ENCODE measurements at places on chromosomes 6 and 20.

DNA sequence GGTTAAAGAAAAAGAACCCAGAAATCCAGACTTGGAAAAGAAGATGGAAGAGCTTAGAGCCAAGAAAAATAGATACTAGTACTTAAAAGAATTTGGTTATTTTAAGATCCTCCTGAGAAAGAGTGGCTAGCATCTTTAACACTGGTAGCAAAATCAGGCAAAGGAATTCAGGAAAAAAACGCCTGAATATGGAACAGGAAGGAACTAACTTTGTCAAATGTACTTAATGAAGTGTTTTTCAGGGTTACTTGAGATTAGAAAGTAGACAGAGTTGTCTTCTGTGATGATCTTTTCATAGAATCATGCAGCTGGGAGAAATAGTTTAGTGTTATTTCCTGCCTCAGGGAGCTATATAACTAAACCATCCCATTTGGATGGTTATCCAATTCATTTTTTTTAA lies 50.8 kb upstream of the SASH1 start:
- DNase-seq = no peak

DNA sequence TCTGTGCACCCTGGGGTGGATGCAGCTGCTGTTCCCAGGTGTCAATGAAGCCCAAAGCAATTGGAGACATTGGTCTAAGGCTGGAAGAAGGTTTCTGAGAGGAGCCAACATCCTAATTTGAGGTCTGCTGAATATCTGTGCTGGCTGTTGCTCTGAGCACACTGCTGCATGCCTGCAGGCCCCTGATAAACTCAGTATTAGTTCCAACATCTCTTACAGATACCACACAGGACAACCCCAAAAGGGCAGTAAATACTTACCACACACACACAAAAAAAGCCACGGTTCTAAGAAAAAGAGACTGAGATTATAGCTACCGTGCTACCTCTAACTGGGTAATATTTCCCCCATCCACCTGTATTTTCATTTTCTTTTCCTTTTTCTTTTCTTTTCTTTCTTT lies 164.3 kb upstream of the SOX4 start:
- no peak for DNase-seq

DNA sequence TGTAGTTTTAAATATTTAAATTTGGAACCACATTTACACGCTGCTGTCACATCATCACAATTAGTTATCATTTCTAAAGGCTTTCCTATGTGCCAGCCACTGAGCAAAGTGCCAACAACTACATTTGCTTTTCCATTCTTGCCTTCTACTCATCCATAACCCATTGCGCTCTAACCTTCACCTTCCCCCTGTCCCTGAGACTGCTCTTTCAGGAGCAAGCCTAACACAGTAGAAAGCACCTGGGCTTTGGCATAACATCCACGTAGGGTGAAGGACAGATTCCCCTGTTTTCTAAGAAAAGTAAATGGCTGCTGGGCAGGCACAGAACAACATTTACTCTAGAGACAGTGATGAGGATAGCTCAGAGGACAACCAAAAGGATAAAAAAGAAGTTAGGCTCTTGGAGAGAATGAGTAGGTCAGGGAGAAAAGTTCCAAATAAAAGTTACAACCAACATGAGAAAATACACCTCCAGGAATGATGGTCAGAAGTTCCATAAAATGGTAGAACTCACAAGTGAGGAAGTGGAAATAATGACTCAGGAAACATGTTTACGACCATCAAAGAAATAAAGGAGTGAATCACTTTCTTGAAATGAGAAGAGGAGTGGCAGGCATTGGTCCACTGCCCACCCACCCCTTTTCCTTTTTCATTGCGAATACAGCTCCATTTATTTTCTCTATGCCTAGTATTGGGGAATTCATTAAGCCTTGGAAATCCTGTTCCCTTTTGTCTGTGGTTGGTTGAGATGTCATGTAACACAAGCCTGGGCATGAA lies 77.2 kb downstream of the PFDN4 start:
- no peak for DNase-seq

- no peak for DNase-seq
Measured at GRCh38 chr20:62064770-62065673, 659 bp downstream of the TAF4 start.

DNA sequence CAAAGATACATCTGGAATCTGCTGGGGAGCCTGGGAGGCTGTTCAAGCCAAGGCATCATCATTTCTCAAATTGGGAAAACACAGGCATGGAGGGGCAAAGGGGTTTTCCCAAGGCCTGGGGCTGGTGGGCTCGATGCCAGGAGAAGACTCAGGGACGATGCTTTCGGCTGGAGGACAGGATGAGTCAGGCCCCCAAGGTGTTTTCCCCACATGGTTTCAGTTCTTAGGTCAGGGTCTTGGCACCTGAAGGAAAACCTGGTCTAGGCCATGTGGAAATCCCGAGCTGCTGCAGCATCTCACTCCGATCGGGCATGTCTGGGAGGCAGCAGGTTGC lies 348.1 kb downstream of the CDC5L start:
- no peak for DNase-seq

All from activated CD8-positive, alpha-beta memory T cell treated with anti-CD3 and anti-CD28 coated beads for 4 hours (primary cell).